ENCODE measurements at places on chromosomes 2 and 18. TPM values are rescaled to one million over a fixed set of nuclear protein-coding genes. Genes with fewer than 3 reads are reported as not detected.

DNA sequence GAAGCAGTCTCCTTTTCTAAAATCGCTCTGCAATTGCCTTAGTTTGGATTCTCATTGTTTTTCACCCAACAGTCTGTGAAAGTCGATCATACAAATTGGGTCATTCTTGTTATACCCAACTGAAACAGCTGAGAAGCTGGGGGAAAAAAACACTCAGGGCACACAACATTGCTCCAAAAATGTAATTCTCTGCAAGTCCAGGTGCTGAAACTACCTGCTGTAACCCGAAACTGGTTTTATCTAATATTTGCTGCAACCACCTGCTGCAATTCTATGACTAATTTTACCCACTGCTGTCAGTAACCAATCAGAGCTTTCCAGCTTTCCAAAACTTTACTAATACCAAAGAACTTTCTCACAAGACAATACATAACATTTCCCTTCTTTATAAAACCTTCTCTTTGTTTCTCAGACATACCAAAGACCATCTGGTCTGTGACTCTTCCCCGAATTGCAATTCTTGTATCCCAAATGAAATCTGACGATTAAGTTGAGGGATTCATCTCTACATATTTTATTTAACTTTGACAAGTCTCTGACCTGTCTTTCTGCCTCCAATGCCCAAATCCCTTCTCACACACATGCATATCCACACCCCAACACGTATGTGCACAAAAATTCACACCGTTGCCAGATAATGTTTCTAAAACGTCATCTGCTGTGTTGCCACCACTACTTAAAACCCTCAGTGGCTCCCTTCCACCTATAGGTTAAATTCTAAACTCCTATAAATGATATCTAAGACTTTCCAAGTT, 198.3 kb downstream of the PIEZO2 start:
- H3K36me3 ChIP-seq: no peaks in the 10 kb centered on the region
- H3K4me1 ChIP-seq: no peaks in the 10 kb centered on the region
- DNase-seq: peak; percentile 34
- no peak overlapping the region for H3K4me3 ChIP-seq
- no peak overlapping the region for H3K27ac ChIP-seq

GRCh38 chr2:6545336-6545735, 320.4 kb downstream of the CMPK2 start:
- H3K27ac ChIP-seq: no peak overlapping the region
- no peak overlapping the region for H3K4me3 ChIP-seq
- H3K4me1 ChIP-seq: no peaks in the 10 kb centered on the region
- H3K36me3 ChIP-seq: no peaks in the 10 kb centered on the region
- H3K27me3 ChIP-seq: no peaks in the 10 kb centered on the region
- no peak for DNase-seq

GRCh38 chr2:61419129-61419528, 51.8 kb downstream of the USP34 start:
- H3K4me1 ChIP-seq: peaks cover 27% of the 10 kb centered on the region
- no peaks in the 10 kb centered on the region for H3K27me3 ChIP-seq
- H3K4me3 ChIP-seq: no peak overlapping the region

GRCh38 chr2:218089259-218089658, 20.2 kb downstream of the RUFY4 start:
- no peak overlapping the region for H3K4me3 ChIP-seq
- peaks cover 8% of the 10 kb centered on the region for H3K27me3 ChIP-seq
- no peak overlapping the region for H3K27ac ChIP-seq
- DNase-seq: no peak

- no peak overlapping the region for H3K4me3 ChIP-seq
- no peak overlapping the region for H3K27ac ChIP-seq
- no peaks in the 10 kb centered on the region for H3K4me1 ChIP-seq
- no peaks in the 10 kb centered on the region for H3K27me3 ChIP-seq
- peaks cover 59% of the 10 kb centered on the region for H3K36me3 ChIP-seq
- no peak for DNase-seq
Measured at GRCh38 chr2:171056307-171056706, 104.4 kb downstream of the TLK1 start.

DNA sequence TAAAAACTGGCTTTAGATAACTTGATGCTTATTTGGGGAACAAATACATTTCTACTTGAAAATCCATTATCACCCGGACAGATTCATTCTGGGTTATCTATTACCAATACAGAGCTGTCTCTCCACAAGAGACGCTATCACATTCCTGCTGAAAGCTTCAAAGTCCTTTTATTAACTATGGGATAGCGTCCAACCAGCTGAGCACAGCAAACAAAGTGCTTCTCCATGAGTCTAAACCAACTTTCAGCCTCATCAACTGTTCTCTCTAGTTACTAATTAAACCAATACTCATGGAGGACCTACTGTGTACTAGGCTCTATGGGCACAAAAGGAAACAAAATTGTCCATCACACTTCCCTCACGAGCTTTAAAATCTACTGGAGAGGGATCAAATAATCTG, 132.8 kb downstream of the L3MBTL4 start:
- no peaks in the 10 kb centered on the region for H3K4me1 ChIP-seq
- H3K4me3 ChIP-seq: no peak overlapping the region
- no peak overlapping the region for H3K27ac ChIP-seq
- no peak for DNase-seq

- H3K27ac ChIP-seq: no peak overlapping the region
- H3K27me3 ChIP-seq: no peaks in the 10 kb centered on the region
- H3K36me3 ChIP-seq: no peaks in the 10 kb centered on the region
- H3K4me1 ChIP-seq: no peaks in the 10 kb centered on the region
- no peak overlapping the region for H3K4me3 ChIP-seq
- no peak for DNase-seq
Measured at GRCh38 chr18:27110319-27110718, 74.8 kb downstream of the CHST9 start.

GRCh38 chr2:60886991-60887390, 5.6 kb downstream of the REL start:
- no peak overlapping the region for H3K27ac ChIP-seq
- no peaks in the 10 kb centered on the region for H3K27me3 ChIP-seq
- peak overlapping the region; percentile 64 for H3K4me3 ChIP-seq
- peaks cover 50% of the 10 kb centered on the region for H3K4me1 ChIP-seq
- DNase-seq: no peak

DNA sequence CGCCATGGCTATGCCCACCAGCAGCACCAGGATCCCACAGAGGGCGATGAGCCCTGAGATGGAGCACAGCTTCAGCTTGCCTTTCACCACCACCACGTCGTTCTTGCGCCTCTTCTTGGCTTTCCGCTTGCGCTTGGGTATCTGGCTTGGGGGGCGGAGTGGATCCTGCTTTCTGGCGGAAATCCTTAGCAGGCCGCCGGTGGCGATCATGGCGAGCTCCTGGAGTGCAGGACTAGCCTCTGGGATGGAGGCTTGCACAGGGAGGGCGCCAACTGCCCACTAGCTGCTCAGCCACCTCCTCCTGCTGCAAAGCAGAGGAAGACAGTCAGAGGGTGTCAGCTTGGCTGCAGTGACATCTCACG, 3.5 kb downstream of the TMEM200C start:
- peak overlapping the region; percentile 17 for H3K4me3 ChIP-seq
- no peaks in the 10 kb centered on the region for H3K36me3 ChIP-seq
- H3K27ac ChIP-seq: no peak overlapping the region
- DNase-seq: no peak

DNA sequence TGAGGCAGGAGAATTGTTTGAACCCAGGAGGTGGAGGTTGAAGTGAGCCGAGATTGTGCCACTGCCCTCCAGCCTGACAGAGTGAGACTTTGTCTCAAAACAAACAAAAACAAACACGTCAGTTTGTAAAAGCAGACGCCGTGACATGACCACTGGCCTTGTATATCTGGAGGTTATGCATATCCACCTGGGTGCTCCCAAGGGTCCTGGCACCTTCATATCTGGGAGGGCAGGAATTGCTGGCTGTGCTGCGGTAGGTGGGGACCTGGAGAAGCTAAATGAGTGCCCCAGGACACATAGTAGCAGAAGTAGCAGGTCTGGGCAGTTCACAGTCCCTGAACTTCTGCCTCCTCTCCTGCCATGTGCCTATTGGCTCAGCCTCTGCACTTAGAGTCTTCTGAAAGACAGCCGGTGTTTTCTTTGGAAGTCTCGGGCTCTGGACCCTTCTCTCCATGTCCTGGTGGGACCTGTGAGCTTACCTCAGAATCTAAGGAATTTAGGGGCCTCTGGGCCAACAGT, 30.9 kb upstream of the IL1R2 start:
- no peaks in the 10 kb centered on the region for H3K27me3 ChIP-seq
- no peak overlapping the region for H3K4me3 ChIP-seq
- no peaks in the 10 kb centered on the region for H3K4me1 ChIP-seq
- no peak overlapping the region for H3K27ac ChIP-seq
- no peaks in the 10 kb centered on the region for H3K36me3 ChIP-seq
- no peak for DNase-seq

DNA sequence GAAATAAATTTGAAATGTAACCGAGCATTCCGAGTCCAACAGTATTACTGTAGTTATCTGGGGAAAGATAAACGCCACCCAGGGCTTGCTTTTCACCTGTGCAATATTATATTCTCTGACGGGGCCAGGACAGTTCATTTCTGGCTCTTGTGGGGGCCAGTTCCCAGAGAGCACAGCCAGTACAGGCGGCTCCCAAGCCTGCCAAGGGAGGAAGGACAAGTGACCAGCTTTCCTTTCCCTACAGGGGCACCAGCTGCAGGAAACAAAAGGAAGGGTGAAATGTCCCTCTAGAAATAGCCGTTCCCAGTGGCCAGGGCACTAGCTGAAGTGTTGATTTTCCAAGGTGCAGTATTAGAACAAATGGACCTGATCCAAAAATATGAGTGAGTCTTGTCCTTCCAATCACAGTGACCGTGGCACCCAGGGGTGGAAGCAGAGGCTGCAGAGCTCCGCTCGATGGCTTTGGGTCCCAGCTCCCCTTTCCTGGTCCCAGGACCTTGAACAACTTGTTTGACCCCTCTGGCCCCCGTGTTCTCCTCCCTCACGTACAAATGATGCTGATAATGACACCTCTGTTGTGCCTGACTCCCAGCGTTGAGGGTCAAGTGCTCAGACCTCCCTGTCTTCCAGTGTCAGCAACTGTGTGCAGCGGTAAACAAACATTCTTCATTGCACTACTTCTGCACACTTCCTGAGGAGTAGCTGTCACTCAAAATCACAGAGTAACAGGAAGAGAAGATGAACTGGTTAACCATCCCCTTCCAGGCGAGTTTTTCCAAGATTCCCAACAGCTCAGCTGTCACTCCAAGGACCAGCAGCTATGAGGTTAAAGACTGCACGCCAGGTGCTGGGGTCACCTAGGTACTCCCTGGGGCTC, 40.9 kb downstream of the GYPC start:
- no peak overlapping the region for H3K4me3 ChIP-seq
- H3K36me3 ChIP-seq: peaks cover 60% of the 10 kb centered on the region
- peaks cover 1% of the 10 kb centered on the region for H3K4me1 ChIP-seq
- H3K27me3 ChIP-seq: no peaks in the 10 kb centered on the region
- no peak overlapping the region for H3K27ac ChIP-seq
- DNase-seq: no peak

- no peak overlapping the region for H3K4me3 ChIP-seq
- H3K36me3 ChIP-seq: no peaks in the 10 kb centered on the region
- peaks cover 13% of the 10 kb centered on the region for H3K4me1 ChIP-seq
- peaks cover 9% of the 10 kb centered on the region for H3K27me3 ChIP-seq
- no peak overlapping the region for H3K27ac ChIP-seq
Measured at GRCh38 chr2:30208453-30208852, 22.9 kb upstream of the LBH start.

GRCh38 chr18:33959609-33960008, 265.1 kb downstream of the NOL4 start:
- no peaks in the 10 kb centered on the region for H3K4me1 ChIP-seq
- H3K27ac ChIP-seq: no peak overlapping the region
- no peaks in the 10 kb centered on the region for H3K36me3 ChIP-seq
- no peak overlapping the region for H3K4me3 ChIP-seq
- no peaks in the 10 kb centered on the region for H3K27me3 ChIP-seq

- H3K4me3 ChIP-seq: no peak overlapping the region
- no peaks in the 10 kb centered on the region for H3K4me1 ChIP-seq
- no peaks in the 10 kb centered on the region for H3K36me3 ChIP-seq
- H3K27me3 ChIP-seq: peaks cover 6% of the 10 kb centered on the region
- no peak for DNase-seq
Measured at GRCh38 chr2:9108210-9108967, 98.2 kb upstream of the ASAP2 start.

GRCh38 chr2:236940916-236941520, 144.7 kb upstream of the COPS8 start:
- H3K27me3 ChIP-seq: no peaks in the 10 kb centered on the region
- H3K36me3 ChIP-seq: no peaks in the 10 kb centered on the region
- H3K4me1 ChIP-seq: peaks cover 3% of the 10 kb centered on the region
- no peak overlapping the region for H3K4me3 ChIP-seq
- H3K27ac ChIP-seq: no peak overlapping the region

DNA sequence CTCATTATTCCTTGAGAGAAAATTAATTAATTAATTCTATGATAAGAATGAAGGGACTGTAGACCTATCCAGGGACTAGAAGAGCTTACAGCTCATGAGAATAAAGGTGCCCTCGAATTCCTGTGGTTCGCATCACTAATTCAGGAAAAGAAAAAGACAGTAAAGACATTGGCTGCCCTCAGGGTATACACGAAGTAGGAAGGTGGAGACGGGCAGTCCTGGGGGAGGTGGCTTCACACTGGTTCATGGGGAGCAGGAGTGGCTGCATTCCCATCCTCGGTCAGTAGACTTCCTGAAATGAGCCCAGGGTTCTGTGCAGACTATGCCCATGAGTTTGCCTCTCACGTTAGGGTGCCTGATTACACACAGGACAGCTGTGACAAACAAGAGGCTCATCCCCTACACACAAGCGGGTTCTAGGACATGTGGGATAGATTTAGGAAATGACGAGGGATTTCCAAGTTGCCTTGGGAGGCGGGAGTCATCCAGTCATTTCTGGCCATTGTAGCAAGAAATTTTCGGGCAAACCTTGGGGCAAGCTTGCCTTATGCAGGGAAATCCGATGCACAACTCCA, 282.2 kb downstream of the CYP26B1 start:
- no peak overlapping the region for H3K27ac ChIP-seq
- peaks cover 3% of the 10 kb centered on the region for H3K27me3 ChIP-seq
- no peaks in the 10 kb centered on the region for H3K36me3 ChIP-seq
- H3K4me1 ChIP-seq: no peaks in the 10 kb centered on the region
- no peak for DNase-seq

- no peak overlapping the region for H3K4me3 ChIP-seq
- no peaks in the 10 kb centered on the region for H3K36me3 ChIP-seq
- H3K27me3 ChIP-seq: peaks cover 3% of the 10 kb centered on the region
- H3K4me1 ChIP-seq: peaks cover 4% of the 10 kb centered on the region
- DNase-seq: no peak
Measured at GRCh38 chr18:7577706-7578105, 10.6 kb downstream of the PTPRM start.

- DNase-seq: no peak
- no peaks in the 10 kb centered on the region for H3K36me3 ChIP-seq
- H3K4me3 ChIP-seq: no peak within 1 kb of the TSS
- H3K27ac ChIP-seq: no peak within 1 kb of the TSS
Measured at GRCh38 chr2:36696533-36696932, at the start of gene VIT. Gene VIT (plus strand): TSS chr2:36696707. CDS start chr2:36716371, 19,664 bp downstream.

The LRRTM4 gene
- not detected for total RNA-seq

The BUB1 gene
- 61.7 TPM for total RNA-seq

The TRABD2A gene
- total RNA-seq: 56.3 TPM

The CREG2 gene
- not detected for total RNA-seq

The ALPI gene
- total RNA-seq: not detected

The TANC1 gene
- 0.33 TPM for total RNA-seq

The LINC00305 gene
- total RNA-seq: not detected

The IL1R2 gene
- 1.6 TPM for total RNA-seq

The ZNF521 gene
- total RNA-seq: not detected

The MGAT5 gene
- 25.7 TPM for total RNA-seq

Measured in activated CD4-positive, alpha-beta T cell treated with anti-CD3 and anti-CD28 coated beads, Interleukin-2, amount 10 ng/mL, durations not matched to agents 24 days and 14 days (primary cell).